ENCODE measurements at places on chromosomes 7 and 10. TPM values are rescaled to one million over a fixed set of nuclear protein-coding genes. Genes with fewer than 3 reads are reported as not detected.

The SSBP1 gene
- 93.4 TPM for total RNA-seq

The ABI1 gene
- total RNA-seq, result 50.5 TPM

The FAM237B gene
- 0.15 TPM for total RNA-seq

The PHYHIPL gene
- under 0.01 TPM for total RNA-seq

The CPA2 gene
- total RNA-seq, result not detected

The EPO gene
- not detected for total RNA-seq

The HOXA4 gene
- 2.0 TPM for total RNA-seq

The SFRP5 gene
- 1.8 TPM for total RNA-seq

The SPDYE11 gene
- not detected for total RNA-seq

The MYH16 gene
- total RNA-seq, result not detected

The CDH23 gene
- total RNA-seq, result 11.6 TPM

The SLC39A12 gene
- total RNA-seq, result 0.88 TPM

The MSS51 gene
- 2.6 TPM for total RNA-seq

The RELN gene
- total RNA-seq, result 9.8 TPM

The CSTF2T gene
- total RNA-seq, result 22.8 TPM

The SLC18A3 gene
- not detected for total RNA-seq

The LEP gene
- total RNA-seq, result 48.2 TPM

The RAB19 gene
- total RNA-seq, result 2.3 TPM

The NPC1L1 gene
- total RNA-seq, result 0.33 TPM

The PTPRE gene
- 11.8 TPM for total RNA-seq

The TMEM236 gene
- 0.66 TPM for total RNA-seq

The NPY gene
- not detected for total RNA-seq

The HOXA5 gene
- total RNA-seq, result 11.5 TPM

The ATOH7 gene
- total RNA-seq, result not detected

The WEE2 gene
- total RNA-seq, result not detected

The LIPJ gene
- total RNA-seq, result 0.33 TPM

The H2BK1 gene
- not detected for total RNA-seq

The WDR86 gene
- total RNA-seq, result 61.5 TPM

The CYP26C1 gene
- 0.16 TPM for total RNA-seq

The AASS gene
- 50.1 TPM for total RNA-seq

The PRKCQ gene
- total RNA-seq, result 0.64 TPM

The SCIN gene
- 0.96 TPM for total RNA-seq

The TSPAN15 gene
- 89.5 TPM for total RNA-seq

The RAMP3 gene
- 11.7 TPM for total RNA-seq

The C10orf53 gene
- not detected for total RNA-seq

The WNT8B gene
- not detected for total RNA-seq

The FAM25G gene
- not detected for total RNA-seq
